ENCODE measurements at places on chromosomes 12 and 14.

DNA sequence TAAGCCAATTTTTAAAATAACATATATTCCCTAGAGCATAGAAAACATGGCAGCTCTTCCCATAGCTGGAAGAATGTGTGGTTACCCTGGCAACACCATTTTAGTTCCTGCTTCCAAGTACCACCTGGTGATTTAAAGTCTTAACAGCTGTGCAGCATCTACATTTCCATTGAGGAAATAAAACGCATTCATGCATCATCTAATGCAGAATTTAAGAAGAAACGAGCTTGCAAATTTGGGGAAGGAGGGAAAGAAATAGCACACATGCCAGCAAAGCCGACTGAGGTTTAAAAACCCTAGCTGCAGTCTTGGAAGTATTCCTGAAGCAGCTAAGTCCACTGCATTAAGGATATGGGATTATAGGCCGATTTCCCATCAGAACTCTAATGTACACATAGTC, 22.8 kb upstream of the SLC38A2 start:
- DNase-seq: no peak

DNA sequence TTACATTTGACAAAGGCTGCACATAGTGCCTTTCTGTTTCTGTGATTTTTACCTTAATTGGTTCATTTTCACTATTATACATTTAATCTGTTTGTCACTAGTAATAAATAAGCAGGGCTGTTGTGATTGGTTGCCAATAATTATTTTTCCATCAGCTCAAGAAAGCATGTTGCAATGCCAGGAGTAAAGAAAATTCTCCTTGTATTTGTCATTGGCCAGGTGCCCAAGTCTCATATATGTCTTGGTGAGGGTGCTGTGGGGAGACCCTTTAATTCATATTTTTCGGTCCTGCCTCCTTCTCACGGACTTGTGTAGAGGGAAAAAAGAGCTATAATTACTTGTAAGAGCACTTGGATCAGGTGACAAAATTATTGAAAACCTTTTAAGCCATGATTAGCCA, 108.0 kb downstream of the KITLG start:
- no peak for DNase-seq

DNA sequence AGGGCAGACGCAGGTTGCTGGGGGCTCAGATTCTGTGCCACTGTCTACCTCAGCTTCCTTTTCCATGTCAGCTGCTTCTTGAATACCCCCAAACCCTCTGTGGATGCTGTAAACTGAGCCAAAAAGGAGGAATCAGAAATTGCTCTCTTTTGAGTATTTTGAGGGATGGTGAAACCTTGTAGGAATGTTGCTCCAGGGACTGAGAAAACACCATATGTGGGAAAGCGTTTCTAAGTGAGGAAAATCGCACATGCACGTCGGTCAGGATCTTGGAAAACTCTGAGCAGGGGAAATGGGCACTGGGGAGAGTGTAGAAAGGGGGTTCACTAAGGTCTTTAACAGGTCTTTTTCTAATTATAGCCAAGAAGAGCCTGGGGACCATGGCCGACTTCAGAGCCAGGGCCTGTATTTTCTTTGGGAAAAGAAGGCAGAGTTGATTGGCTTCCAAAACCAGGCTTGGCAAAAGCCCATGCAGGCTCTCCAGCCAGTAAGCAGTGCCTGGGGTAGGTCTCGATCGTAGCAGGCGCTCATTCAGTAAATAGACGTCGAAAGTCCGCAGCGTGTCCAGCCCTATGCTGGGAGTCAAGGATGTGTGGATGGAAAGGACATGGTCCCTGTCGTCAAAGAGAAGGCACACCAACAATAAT, 58.0 kb downstream of the NTF3 start:
- no peak for DNase-seq

DNA sequence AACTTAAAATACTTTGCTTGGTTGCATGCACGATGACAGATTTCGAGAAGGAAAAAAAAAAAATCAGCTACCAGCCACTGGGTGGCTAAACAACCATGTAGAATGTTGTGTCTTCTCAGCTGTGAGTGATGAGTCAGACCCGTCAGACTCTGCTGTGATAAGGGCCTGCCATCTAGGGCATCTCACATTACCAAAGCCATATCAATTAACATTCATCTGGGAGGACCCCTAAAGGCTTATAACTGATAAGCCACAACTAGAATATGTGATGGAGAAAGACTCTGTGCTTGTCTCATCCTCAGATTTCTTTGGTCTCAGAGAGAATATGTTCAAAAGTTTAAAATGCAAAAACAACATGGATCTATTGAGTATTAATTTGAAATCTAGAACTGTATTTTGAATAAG, 111.5 kb downstream of the PAX9 start:
- no peak for DNase-seq

DNA sequence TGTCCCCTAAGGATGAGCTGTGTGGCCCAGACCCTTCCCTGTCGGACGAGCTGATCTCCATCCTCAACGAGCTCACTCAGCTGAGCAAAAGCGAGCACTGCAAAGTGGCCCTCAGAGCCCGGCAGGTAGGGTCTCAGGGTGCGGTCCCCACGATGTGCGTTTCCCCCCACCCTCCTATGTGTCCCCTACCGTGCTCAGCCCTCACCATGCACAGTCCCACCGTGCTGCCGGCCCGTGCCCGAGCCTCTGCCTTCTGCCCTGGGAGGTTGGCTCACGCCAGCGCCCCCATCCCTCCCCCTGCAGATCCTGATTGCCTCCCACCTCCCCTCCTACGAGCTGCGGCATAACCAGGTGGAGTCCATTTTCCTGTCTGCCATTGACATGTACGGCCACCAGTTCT, 86.6 kb downstream of the FOXN4 start:
- no peak for DNase-seq

DNA sequence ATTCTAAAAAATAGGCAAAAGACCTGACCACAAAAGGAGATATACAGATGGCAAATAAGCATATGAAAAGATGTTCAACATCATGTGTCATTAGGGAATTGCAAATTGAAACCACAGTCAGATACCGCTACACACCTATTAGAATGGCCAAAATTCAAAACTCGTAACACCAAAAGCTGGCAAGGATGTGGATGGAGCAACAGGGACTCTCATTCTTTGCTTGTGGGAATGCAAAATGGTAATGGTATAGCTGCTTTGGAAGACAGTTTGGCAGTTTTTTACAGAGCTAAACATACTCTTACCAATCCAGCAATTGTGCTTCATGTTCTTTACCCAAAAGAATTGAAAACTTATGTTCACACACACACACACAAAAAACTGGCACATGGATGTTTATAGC, 8.2 kb upstream of the HMGA2 start:
- DNase-seq: no peak

GRCh38 chr14:71654810-71655209, 277.4 kb upstream of the RGS6 start:
- no peak for DNase-seq

DNA sequence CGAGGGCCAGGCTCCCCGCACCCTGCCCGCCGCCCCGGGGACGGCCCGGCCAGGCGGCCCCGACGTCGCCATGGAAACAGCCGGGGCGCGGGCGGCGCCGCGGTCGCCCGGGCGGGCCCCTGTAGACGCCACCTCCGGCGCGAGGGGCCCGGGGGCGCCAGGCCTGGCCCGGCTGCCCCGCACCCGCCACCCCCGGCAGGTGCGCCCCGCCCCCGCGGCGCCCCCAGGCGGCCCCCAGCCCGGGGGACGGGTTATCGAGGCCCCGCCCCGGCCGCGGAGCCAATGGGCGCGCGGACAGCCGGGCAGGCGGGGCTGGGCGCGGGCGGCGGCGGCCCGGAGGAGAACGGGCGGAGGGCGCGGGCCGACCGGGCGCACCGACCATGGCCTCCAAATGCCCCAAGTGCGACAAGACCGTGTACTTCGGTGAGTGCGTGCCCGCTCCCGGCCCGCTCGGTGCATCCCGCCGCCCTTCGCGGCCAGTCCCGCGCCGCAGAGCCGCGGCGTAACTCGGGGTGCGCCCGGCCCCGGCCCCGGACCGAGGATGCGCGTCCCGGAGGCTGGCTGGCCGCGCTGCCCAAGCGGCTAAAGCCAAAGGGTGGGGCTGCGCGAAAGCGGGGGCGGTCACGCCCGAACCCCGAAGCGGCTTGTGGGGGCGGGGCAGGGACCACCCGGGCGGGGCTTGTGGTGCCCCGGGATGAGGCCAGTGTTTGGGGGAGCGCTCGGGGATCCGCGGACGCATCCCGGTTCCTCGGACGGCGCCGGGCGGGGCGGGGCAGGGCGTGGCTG, at the start of gene CRIP2:
Gene CRIP2, plus strand, starts transcription at position 339 of the 786 bp plus-strand sequence. Its CDS starts 42 bp downstream, at position 381.
- DNase-seq: peak; percentile 66

DNA sequence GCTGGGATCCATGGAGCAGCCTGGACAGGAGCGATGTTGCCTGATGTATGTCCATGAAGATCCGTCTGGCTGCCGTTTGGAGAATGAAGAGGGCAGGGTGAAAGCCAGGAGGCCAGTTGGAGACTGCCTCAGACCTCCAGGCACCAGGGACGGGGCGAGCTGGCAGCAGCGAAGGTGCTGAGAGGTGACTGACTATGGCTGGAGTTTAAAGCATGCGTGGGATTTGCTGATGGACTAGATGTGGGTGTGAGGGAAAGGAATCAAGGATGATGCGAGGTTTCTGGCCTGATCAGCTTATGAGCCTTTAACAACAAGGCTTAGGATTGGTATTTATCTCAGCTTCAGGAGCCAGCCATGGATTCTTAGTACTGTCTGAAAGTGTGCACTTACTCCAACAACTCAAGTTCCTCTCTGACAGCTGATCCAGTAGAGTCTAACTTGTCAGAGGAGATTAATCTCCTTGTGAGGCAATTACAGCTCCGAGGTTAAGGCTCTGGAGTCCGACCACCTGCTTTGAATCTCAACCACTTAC, 49.4 kb downstream of the DYNC1H1 start:
- DNase-seq: no peak
